ENCODE measurements at places on chromosomes 3 and 15.

- no peak for DNase-seq
Measured at GRCh38 chr15:73515527-73515926, 72.6 kb downstream of the REC114 start.

DNA sequence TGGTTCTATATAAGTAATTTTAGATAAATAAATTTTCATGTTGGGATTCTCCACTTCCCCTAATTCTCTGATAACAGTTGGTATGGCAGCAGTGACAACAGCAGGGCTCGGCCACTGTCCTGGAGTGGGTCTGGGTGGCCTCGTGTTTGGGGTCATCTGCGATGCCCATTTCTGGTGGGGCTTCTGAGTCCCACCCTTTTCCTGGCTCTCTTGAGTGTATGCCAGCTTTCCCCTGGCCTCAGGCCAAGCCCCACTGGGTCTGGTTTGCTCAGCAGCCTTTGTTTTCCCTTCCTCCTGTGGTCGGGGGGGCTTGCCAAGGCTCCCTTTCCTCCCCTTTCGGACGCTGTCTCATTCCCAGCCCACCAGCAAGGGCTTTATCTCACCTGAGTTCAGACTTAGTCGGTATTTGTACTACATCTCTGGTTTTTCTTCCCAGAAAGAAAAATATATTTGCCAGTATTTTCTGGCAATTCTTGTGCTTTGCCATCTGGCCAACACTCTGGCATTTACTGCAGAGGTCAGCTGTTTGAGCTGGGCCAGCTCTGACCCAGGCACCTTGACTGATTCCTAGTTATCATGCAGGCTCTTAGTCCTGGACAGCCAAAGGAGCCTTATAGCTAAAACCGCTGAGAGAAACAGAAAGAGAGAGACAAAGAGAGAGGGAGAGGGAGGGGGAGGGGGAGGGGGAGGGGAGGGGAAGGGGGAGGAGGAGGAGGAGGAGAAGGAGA is 35.2 kb downstream of the MYZAP start:
- no peak for DNase-seq

- no peak for DNase-seq
Measured at GRCh38 chr3:105826778-105827634, 41.8 kb downstream of the CBLB start.

GRCh38 chr15:42032376-42033213 is 11.8 kb upstream of the PLA2G4E start:
- DNase-seq = no peak

GRCh38 chr3:101149251-101149650 is 156.0 kb upstream of the ABI3BP start:
- no peak for DNase-seq

DNA sequence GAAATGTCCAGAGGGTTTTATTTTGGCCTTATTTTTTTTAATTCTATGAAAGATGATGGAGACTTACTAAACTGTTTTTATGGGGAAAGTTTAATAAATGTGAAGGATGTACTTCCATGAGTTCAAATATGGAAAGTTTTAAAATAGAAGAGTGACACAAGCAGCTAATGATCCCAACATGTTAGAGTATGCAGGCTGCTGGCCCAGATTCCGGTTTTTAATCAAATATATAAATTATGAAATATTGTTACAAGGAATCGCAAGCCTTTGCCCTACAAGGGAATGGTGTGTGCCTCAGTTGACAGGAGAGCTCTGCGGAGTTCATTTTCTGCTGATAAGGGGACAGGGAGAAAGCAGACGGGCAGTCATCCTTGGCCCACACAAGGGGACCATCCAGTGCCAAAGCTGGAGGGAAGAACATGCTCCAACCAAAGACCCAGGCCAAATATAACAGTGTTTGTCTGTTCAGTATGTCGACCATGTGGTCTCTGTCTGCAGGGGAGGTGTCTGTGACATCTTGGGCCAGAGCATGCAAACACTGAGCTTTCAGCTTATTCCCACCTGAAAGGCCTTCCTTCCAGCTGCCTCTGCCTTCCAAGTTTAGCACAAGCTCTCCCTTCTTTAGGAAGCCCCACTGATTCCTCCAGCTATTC is 69.8 kb downstream of the SSUH2 start:
- no peak for DNase-seq

DNA sequence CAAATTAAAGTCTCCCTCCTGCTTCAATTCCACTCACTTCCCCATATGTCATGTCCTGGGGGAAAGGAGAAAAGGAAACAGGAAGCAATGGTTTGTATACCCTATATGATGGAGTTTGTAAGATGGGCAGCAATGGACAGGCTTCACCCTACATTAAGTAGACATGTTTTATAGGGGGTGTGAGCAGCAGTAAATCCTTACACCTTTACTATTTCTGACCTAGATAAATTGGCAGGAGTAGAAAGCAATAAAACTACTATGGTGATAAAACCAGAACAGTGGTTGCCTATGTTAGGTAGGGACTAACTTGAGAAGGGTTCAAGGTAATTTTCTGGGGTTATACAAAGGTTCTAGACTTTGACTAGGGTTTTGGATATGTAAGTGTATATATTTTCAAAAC is 301.7 kb downstream of the GBE1 start:
- DNase-seq = no peak

- no peak for DNase-seq
Measured at GRCh38 chr15:59105854-59106253, 908 bp downstream of the CCNB2 start.

DNA sequence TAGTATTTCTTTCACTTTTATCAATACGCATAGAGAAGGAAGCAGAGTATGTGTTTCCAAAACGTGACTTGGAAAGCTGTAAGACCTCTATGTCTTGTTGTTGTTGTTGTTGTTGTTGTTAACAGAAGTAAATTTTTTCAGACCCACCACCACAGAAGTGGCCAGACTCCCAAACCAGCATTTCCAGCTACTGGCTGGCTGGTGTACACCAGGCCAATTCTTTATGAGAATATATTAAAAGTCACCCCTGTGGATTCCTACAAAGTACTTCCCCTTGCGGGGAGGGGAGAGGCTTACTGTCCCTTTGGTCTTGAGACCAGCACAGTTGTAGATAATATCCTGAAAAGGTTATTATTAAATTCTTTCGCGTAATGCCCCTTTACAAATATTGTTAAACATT is 1.6 kb upstream of the FOXP1 start:
- DNase-seq = no peak

DNA sequence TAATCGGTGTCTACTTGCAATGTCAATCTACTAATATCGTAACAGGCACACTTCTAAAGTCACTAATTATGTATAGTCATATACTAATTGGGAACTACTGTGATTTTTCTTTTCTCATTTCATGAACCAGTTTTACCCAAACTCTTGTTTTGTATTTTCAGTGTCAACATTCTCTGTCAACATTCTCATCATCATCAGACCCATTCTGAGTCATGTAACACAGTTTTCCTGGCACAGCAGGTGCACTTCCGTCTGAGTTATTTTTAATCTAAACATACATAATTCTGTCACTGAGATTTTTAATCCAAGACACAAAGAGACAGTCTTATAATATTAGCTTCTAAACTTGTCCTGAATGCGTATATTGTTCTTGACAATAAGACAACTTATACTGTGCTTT is 205.1 kb upstream of the EIF1B start:
- no peak for DNase-seq

DNA sequence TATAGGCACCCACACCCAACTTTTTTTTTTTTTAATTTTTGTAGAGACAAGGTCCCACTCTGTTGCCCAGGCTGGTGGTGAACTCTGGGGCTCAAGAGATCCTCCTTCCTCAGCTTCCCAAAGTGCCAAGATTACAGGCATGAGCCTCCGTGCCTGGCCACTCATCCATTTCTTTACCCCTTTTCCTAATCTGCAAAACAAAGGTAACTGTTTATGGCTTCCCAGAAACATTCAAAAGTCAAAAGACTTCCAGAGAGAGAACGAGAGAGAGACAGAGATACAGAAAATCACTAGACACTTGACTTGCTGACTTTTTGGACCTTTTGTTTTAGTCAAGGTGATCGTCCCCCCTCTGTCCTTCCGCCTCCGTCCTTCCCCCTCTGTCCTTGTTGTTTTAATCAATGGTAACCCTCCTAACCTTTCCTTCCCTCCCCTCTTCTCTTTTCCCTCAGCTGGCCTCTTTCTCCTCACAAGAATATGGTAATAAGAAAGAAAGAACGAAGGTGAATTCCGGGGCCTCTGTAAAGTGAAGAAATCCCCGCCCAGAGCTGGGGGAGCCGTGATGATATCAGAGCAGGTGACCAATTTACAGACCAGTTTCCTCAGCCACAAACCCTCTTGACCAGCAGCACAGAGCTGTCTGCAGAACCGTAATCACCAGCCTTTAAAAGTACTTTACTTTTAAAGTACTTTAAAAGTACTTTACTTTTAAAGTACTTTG is 21.9 kb downstream of the KLHL6 start:
- DNase-seq = no peak

DNA sequence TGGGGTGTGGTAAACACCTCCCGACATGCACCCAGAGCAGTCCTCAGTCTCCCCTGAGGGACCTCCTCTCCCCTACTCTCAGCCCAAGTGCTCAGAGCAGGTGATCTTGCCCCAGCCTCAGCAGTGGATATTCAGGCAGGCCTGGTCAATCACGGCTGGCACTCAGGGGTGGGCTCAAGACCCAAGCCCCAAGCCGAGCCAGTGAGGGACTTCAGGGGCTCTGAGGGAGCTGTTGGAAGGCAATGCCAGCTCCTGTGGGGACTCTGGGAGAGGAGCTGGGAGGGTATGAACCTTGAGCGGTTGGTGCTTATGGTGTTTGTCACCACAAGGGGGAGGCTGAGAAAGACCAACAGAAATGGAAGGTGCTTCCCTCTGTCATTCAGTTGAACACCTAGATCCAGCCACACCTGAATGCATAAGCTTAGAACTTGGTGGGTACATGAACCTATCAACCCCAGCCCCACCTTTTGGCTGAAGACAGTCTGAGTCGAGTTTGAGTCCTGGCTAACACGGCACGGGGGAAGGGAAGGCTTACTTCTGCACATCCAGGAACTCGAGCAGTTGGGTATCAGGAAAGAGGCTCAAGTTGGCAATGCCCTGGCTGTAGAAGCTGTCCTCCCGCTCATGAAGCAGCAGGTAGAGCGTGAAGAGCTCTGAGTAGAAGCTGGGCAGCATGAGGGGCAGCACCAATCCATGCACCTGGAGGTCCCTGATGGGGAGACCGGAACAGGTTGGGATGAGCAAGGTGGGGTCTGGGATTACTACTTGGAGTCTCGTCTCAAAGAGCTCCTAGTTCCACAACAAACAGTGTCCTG is 19.2 kb downstream of the ALS2CL start:
- DNase-seq = no peak

GRCh38 chr3:61141227-61141626 is 110.0 kb downstream of the FHIT start:
- no peak for DNase-seq

DNA sequence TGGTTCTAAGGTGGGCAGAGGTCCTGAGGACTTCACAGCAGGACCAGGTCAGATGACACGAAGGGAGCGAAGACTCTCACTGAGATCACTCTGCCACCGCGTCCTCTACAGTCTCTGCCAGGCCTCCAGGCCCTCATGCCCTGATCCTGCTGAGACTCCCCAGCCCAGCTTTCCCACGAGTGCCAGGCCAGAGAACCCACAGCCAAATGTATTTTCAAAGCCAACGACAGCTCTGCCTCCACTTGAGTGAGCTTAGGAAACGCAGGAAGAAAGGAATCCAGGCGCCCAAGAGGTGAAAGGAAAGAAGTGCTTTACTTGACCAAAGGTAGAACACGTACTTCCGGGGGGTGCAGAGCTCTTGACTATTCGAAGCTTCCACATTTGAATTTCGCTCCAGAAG is 275.0 kb downstream of the XXYLT1 start:
- DNase-seq = no peak

DNA sequence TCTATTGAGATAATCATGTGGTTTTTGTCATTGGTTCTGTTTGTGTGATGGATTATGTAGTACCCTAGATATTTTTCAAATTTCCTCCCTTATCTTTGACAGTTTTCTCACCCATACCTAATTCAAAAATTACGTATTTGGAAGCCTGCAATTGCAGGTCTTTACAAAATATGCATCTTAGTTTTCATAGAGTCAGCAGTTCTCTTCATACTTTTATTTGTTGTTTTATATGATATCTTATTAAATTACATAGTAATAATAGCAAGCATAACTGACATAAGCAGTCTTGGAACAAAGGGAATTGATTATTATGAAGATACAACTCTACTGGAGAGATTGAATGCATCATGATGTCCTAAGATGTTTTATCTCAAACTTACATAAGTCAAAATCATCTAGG is 215.3 kb upstream of the CHRM5 start:
- DNase-seq = no peak

GRCh38 chr3:56624725-56625124 is 58.3 kb downstream of the TASOR start:
- DNase-seq = peak; percentile 7

DNA sequence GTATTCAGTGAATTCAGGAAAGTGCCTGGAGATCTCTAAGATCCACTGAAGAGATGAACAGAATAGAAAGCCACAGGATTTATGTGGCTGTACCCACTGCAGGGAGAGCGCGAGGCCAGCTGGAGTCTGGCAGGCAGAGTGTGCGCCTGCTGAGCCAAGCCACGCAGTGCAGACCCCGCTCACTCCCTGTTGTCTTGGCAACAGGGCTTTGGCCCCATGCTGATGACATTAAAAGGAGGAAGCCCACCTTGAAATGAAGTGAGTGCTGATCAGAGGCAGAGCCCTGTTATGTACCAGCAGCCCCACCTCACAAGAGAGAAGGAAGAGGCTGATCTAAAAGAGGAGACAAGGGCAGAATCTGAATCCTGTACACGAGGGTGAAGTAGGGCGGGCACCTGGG is 36.7 kb downstream of the PXYLP1 start:
- no peak for DNase-seq

DNA sequence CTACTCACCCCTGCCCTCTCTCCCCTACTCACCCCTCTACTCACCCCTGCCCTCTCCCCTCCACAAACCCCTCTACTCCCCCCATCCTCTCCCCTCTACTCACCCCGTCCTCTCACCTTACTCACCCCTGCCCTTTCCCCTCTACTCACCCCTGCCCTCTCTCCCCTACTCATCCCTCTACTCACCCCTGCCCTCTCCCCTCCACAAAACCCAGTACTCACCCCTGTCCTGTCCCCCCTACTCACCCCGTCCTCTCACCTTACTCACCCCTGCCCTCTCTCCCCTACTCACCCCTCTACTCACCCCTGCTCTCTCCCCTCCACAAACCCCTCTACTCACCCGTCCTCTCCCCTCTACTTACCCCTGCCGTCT is 14.2 kb downstream of the BFSP2 start:
- no peak for DNase-seq

DNA sequence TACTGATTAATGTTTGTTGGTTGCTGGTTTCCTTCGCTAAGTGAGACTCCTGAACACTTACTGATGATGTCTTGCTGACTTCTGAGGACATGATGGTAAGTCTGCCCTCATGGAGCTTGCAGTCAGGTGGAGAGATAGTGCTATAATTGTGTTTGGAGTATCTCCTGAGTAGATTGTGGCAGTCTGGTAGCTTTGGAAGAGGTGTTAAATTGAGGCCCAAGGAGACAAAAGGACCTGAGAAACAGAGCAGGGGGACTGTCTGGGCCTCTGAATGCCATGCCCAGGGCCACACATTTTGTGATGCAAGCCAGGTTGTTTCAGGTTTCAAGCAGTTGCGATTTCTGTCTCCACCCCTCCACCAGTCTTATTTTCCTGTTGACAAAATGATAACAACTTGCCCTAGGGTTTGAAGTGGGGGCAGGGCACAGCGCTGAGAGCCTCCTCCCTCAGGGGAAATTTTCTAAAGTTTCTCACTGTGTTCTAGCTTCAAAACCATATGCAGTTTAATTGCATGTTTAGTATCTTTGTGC is 16.7 kb downstream of the SMAD3 start:
- no peak for DNase-seq
